ENCODE measurements at places on chromosomes 4 and X. TPM values are rescaled to one million over a fixed set of nuclear protein-coding genes. Genes with fewer than 3 reads are reported as not detected.

Gene SASH3
- total RNA-seq, result 133 TPM

GRCh38 chr4:107349732-107350131 lies 313.6 kb upstream of the DKK2 start:
- H3K4me1 ChIP-seq, result no peaks in the 10 kb centered on the region
- H3K27ac ChIP-seq, result no peak overlapping the region
- no peaks in the 10 kb centered on the region for H3K27me3 ChIP-seq
- no peak for DNase-seq
- H3K4me3 ChIP-seq, result no peak overlapping the region

DNA sequence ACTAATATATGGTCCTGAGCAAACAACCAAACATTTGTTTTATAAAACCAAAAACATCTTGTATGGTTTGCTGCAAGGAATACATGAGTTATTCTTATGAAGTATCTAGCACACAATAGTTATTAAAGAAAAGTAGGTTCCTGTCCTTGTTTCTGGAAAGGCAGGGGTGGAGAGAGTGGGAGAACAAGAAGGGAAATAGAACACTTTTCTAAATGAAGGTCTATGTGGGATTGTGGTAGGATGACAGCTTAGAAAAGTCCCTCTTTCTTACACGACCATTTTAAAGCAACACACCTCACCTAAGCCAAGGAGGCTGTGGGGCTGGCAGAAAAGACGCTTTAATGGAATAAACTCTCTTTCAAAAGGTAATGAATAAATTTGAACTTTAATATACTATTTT lies 164.6 kb downstream of the ARAP2 start:
- no peak overlapping the region for H3K4me3 ChIP-seq
- peaks cover 2% of the 10 kb centered on the region for H3K4me1 ChIP-seq
- H3K27ac ChIP-seq, result no peak overlapping the region
- no peaks in the 10 kb centered on the region for H3K27me3 ChIP-seq

Gene CPZ
- not detected for total RNA-seq

Gene DCAF12L2
- total RNA-seq, result not detected

Data from activated CD4-positive, alpha-beta memory T cell treated with anti-CD3 and anti-CD28 coated beads for 36 hours (primary cell).